ENCODE measurements at places on chromosomes 16 and 17.

GRCh38 chr16:59164461-59164860 lies 430.3 kb upstream of the GOT2 start:
- no peak for DNase-seq

GRCh38 chr17:71809537-71809936 lies 311.3 kb upstream of the SOX9 start:
- no peak for DNase-seq

DNA sequence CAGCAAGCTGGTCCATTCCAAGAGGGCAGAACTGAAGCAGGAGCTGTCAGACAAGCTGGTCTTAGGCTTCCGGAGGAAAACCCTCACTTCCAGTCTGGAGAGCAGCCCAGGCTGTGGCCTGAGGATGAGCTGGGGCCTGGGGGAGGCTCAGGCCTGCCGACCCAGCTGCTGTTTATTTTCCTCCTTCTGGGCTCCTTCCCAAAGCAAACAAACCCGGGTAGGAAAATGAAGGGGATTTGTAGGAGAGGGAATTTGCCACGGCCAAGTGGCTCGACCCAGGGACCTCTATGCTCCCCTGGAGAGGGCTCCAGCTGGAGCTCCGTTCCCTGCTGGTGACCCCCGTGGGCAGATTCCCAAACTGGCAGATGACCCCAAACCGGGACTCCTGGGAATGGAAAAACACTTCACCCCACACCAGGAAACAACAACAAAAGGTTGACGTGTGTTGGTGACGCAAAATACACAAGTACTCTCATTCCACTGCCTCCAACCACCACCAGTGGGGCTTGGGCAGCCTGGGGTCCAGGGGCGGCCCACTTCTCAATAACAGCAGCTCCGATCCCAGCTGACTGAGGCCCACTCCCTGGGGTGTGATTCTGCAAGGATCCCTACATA lies 8.8 kb downstream of the JUP start:
- DNase-seq = peak; percentile 54

DNA sequence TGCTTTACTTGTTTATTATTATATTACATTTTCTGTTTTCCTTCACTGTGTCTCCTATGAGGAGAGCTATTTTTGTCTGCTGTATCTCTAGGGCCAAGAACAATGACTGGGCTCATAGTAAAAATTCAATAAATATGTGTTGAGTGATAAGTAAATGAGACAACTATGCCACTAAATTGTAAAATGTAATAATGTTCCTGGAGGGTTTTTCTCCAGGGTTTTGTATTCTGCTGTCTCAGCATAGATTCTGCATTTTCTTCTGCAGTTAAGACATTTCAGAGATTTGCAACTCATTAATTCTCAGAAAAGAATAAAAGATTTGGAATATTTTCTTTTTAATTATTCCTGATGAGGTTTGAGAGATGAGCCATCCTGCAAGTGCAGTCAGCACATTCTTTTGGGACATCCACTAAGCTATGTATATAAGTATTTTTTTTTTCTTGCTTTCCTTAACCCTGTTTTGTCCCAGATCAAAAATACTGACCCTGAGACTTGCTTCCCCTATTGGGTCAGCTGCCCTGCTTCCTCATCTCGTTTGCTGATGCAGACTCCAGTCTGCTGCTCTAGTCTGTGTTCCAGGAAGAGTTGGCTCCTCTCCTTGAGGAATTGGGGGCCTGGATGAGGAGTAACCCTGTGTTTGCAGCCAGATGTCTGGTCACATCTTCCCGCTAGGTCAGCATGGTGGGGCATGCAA lies 122.9 kb downstream of the ABCA8 start:
- no peak for DNase-seq

DNA sequence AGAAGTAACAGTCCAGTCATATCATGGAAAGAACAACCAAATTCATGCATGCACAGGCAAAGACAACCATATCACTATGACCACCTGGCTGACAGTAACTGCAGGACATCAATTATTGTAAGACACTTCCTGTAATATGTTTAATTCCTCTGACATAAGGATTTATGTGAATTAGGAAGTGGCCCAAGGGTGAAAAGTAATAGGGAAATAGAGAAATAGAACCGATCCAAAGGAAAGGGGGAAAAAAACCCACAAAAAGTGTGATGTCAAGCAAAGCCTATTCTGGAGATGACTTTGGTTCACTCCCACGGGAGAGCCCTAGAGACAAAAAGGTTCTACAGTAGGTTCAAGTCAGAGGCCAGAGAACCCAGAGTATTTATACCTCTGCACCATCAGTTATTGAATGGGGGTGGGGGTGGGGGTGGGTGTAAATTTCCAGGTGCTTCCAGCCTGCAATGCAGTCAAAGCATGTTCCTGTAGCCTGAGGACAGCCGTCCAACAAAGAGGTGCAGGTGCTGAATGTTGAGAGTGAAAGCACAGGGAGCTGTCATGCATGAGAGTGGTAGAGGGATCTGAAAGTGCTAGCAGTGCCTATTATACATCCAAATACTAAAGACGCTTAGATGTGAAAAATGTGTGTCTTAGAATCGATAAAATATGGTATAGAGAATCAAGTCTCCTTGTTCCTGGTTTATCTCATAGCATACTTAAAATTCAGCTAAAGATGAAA lies 95.6 kb upstream of the HLF start:
- no peak for DNase-seq

- DNase-seq = no peak
These were observed 24.5 kb downstream of the GAS7 start for GRCh38 chr17:10173913-10174312.

DNA sequence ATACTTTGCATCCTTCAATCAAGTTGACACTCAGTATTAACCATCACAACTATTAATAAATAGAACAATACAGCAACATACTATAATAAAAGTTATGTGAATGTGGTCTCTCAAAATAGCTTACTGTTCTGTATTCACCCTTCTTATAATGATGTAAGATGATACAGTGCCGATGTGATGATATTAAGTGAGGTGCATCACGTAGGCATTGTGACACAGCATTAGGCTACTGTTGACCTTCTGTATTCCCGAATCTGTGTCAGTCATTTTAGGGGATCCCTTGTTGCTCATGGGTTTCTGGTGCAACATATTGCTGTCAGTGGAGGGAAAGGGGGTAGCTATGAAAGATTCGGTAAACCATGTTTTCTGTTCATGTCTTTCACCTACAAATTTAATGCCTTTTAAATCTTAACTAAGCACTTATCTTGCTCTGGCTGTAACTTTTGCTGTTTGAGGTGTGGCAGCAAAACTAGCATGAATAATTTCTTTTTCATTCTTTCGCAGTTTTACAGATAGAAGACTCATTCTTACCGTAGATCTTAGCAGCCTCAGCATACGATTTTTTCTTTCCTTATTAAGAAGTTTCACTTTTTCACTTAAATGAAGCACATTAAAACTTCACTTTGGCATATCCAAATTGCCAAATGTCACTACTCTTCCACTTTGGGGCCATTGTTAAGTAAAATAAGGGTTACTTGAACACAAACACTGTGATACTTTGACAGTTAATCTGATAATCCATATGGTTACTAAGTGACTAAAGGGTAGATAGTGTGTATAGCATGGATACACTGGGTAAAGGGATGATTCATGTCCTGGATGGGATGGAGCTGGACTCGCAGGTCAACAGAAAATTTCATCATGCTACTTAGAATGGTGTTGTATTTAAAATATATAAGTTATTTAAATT lies 29.6 kb downstream of the NFAT5 start:
- no peak for DNase-seq

DNA sequence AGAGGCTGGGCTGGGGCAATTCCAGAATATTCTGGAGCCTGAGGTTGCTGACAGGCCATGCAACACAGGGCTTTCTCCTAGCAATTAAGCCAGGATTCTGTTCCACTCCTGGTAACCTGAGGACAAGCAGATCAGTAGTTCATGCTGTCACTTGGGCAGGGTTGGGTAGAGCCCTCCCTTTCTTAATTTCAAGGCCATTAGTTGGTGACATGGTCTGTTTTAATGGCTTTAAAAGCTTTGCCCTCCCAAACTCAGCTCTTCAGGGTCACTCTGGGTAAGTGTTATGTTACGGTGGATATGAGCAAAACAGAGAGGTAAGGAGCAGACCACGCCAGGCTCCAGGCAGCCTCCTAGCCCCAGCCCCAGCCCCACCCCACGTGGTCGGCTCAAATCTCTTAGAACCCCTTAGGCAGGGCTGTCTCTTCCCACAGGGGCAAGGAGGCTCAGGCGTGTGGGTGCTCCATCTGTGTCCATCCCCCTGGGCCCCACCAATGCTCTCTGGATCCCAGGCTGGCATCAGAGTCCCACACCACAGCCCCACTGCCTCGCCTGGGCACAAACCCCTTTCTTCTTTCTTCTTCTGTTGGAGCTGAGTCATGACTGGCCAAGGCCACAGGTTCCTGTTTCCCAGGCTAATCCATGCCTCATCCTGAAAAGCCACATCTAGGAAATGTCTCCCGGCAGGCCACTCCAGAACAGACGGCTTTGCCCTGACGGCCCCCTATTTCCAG lies 27.5 kb downstream of the CEP295NL start:
- no peak for DNase-seq

DNA sequence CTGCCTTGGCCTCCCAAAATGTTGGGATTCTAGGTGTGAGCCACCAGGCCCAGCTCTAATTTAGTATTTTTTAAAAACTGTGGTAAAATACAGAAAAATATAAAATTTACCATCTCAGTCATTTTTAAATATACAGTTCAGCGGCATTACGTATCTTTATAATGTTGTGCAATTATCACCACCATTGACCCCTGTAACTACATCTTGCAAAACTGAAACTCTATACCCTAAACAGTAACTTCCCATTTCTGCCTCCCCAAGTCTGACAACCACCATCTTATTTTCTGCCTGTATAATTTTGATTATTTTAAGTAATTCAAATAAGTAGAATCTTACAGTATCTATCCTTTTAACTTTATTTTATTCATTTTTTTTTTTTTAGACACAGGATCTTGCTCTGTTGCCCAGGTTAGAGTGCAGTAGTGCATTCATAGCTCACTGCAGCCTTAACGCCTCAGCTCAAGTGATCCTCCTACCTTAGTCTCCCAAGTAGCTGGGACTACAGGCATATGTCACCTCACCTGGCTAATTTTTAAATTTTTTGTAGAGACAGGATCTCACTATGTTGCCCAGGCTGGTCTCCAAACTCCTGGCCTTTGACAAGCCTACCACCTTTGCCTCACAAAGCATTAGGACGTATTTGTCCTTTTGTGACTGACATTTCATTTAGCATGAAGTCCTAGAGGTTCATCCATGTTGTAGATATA lies 10.9 kb upstream of the GGA2 start:
- DNase-seq = no peak

DNA sequence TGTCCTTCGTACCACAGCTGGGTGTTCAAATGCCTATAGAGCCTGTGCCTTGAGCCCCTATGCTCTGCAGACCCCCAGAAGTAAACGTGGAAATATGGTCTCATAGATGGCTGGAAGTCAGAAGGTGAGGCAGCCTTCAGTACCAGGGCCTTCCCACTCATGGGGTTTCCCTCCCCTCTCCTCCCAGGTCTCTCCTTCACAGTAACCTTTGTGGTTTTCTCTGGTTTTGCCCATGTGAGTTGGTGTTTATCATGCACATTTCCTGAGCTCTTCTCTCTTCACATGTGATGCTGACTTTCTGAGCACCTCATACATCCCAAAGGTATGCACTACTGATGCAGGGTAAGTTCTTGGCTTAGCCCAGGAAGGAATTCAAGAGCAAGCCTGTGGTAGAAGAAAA lies 35.4 kb downstream of the TMEM114 start:
- no peak for DNase-seq

DNA sequence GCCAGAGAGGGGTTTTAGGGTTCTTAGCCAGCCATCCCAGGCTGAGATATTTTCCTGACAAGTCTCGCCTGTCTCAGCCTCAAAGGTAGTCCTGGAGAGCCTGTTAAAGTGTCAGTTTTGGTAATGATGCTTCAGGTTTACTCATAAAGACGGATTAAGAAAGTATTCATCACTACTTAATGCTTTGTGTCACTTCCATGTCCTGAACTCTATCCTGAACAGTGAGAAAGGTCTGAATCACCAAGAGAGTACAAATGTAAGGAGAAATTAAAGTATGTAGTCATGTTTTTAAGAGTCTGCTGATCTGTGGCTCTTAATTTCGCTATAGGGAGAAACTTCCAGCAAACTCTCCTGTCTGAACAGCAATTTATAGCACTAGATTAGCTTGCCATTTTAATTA lies 14.0 kb downstream of the RPGRIP1L start:
- no peak for DNase-seq

- DNase-seq = no peak
These were observed 16.5 kb upstream of the SOX9 start for GRCh38 chr17:72104164-72104862.

GRCh38 chr16:48452991-48453760 lies 68.0 kb upstream of the SIAH1 start:
- DNase-seq = no peak

DNA sequence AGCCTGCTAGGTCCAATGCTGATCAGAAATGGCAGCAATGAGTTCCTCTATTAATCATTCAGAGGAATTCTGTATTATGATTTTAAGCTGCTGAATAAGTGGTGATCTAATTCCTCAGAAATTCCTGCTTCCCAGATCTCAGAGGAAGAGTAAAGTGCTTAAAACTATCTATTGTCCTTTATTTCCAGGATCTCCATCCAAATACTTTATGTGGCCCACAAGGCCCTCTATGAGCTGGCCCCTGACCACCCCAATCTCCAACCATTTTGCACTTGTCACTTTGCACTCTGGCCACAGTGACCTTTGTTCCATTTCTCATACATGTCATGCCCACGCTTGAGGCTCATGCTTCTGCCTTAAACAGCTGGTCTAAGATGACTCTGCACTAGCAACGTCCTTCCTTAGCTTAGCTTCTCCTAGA lies 93.7 kb downstream of the CA10 start:
- no peak for DNase-seq

DNA sequence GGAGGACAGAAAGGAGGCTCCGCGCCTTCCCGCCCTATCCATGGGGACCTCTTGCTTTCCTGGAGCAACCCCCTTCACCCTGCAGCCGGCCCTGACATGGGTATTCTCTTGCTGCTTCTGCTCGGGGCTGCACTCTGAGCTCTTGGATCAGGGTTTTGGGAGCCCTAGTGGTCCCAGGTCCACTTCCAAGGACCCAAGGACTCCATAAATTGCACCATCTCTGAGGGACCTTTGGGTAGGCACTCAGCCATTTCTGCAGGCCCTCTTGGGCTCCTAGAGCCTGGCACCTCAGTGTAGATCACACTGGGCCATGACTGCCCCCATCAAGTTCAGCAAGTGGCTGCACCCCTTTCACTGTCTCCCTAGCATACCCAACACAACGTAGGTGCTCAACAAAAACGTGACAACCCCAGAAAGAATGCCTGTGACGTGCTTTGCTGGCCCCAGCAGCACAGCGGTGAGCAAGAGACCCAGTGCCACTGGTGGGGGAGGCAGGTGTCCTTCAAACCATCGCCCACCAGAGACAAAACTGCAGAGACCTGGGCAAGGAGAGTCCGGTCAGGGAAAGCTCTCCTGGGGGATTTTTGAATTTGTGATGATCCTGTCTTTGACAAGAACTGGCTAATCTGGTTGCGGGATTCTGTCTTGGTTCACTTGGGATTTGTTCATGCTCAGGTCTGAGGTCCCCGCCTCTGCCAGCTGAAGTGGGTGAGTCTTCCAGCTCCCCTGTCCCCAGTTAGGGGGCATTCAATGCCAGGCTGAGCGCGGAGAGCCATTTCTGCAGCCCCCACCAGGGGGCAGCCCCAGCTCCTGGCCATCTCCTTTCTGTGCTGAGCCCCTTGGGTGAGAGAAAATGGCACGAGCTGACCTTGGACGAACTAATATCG lies 2.5 kb upstream of the RAB11FIP4 start:
- peak; percentile 30 for DNase-seq

Measured in NCI-H526 (cell line).